ENCODE measurements at places on chromosomes 1 and 21.

DNA sequence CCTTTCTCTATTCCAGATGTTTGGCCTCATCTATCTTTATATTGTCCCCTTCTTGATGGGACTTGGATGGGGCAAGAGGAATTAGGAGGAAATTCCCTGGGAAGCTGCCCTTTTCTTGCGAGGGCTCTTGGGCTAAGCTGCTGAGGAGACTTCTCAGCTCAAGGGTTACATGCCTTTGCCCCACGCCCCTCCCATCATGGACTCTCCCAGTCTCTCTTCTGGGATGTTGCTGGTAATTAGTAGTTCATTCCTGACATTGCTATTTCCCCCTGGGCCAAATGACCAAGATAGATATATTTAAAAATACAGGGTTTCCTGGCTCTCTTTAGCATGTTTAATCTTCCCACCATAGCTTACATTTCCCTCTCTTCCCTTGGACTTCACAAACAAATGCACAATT is 90.6 kb upstream of the RALGPS2 start:
- DNase-seq, result no peak

DNA sequence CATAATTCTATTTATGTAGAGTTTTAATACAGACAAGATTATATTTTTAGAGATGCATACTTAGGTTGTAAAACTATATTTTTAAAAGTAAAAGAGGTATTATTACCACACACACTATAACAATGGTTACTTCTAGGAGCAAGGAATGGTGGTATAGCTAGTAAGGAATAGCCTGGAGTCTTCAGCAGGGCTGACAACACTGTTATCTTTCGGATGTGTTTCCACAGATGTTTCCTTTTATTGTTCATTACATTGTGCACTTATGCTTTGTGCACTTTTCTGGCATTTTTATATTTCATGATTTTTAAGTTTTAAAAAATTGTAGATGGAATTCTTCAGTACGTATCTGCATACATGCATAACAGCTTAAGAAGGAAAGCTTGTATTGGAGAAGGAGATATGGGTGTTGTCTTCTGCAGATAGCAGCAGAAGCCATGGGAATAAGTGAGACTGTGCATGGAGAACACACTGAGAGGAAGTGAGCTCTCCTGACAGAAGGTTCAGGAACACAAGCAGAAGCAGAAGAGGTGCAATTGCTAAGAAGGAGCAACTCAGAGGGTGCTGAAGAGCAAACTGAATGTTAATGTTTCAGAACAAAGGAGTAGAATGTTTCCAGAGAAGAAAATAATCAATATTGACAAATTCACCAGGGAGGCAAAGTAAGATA is 91.8 kb downstream of the UCHL5 start:
- no peak for DNase-seq

DNA sequence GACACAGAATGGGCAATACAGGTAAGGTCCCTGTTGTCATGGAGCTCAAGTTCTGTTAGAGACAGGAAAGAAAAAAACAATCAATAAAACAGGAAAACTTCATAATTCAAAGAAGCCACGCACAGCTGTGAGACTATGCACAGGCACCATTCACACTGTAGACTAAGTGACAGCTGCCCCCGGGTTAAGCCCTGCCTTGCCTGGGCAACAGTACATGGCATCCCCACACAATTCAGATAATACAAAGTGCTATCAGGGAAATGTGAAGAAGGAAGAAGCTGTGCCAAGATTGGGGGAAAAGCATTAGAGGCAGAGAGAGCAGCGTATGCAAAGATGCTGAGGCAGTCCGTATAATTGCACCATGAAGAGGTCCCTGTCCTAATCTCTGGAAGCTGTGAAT is 9.0 kb upstream of the KCNE2 start:
- no peak for DNase-seq

- DNase-seq, result no peak
These were observed 4.8 kb upstream of the CTRC start for GRCh38 chr1:15433471-15433870.

GRCh38 chr1:115138973-115139372 is 49.7 kb upstream of the TSPAN2 start:
- peak; percentile 82 for DNase-seq

GRCh38 chr1:230010603-230011332 is 56.3 kb upstream of the GALNT2 start:
- DNase-seq, result no peak

- DNase-seq, result no peak
These were observed 281.4 kb downstream of the AJAP1 start for GRCh38 chr1:4935807-4936206.

- no peak for DNase-seq
These were observed 813 bp upstream of the SFT2D2 start for GRCh38 chr1:168224991-168225390.

GRCh38 chr1:196001188-196001587 is 607.1 kb downstream of the KCNT2 start:
- no peak for DNase-seq

- no peak for DNase-seq
These were observed 2.4 kb downstream of the DTL start for GRCh38 chr1:212037900-212038299.

GRCh38 chr1:5504364-5504740 is 487.9 kb downstream of the NPHP4 start:
- DNase-seq, result no peak

- no peak for DNase-seq
These were observed 331.2 kb downstream of the PLPP3 start for GRCh38 chr1:56248138-56248537.

DNA sequence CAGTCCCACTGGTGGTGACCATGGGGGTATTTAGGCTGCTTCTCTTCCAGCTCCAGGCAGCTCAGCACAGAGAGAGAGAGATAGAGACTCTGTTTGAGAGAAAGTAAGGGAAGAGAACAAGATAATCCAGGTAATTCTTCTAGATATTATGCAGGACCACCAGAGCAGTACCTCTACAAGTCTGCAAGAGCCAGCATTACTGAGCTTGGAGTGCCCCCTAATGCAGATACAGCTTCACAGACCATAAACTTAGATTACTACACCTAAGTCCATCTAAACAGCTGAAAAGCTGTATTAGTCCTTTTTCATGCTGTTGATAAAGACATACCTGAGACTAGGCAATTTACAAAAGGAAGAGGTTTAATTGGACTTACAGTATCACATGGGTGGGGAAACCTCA is 570.3 kb downstream of the LRRIQ3 start:
- no peak for DNase-seq

GRCh38 chr1:61081144-61081685 is 1.1 kb upstream of the NFIA start:
- no peak for DNase-seq

DNA sequence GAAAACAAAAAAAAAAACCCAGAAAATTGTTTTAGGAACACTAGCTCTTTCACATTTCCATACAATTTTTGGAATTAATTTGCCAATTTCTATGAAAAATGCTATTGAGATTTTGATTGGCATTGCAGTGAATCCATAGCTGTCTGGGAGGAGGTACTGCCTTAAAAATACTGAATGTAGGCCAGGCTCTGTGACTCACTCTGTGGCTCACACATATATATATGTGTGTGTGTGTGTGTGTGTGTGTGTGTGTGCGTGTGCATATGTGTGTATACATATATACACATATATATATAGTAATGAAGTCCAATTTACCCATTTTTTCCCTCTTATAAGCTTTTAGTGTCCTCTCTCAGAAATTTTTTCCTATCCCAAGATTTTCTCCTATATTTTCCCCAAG is 214.2 kb upstream of the DMRTA2 start:
- DNase-seq, result no peak

DNA sequence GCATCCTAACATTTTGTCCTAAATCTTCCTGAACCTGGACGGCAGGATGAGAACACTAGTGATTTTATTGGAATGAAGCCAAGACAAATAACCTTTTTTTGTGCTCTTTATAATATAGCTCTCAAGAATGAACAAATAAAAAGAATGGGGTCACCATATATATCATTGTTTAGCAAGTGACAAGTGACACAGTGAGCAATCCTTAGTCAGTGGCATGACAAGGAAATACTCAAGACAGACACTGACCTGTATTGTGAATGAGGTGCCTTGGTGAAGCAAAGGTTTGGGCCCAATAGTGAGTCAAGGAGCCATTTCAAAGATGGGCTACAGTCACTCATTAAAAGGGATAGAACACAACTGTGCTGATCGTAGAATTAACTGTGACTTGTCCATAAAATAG is 35.7 kb downstream of the PTGFR start:
- DNase-seq, result no peak

DNA sequence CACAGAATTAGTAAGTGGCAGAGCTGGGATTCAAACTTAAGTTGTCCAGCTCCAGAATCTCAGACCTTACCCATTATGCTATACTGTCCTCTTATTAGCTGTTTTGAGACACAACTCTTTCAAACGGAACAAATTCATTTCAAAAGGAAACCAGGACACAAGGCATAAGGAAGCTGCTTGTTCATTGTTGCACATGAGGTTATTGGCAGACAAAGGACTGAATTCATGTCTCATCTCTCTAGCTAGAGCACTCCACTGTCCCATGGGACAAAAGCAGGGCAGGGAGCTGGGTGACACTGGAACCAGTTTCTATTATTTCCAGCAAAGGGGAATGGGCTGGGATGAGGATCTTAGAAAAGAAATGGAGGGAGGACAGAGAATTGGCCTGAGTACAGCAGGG is 26.4 kb downstream of the CHI3L2 start:
- DNase-seq, result no peak

- no peak for DNase-seq
These were observed 191.1 kb upstream of the TMEM51 start for GRCh38 chr1:14962407-14962806.

- DNase-seq, result peak; percentile 40
These were observed 12.7 kb downstream of the C1QB start for GRCh38 chr1:22665752-22666151.

- DNase-seq, result no peak
These were observed 333.9 kb upstream of the ADAMTS5 start for GRCh38 chr21:27300770-27301169.

DNA sequence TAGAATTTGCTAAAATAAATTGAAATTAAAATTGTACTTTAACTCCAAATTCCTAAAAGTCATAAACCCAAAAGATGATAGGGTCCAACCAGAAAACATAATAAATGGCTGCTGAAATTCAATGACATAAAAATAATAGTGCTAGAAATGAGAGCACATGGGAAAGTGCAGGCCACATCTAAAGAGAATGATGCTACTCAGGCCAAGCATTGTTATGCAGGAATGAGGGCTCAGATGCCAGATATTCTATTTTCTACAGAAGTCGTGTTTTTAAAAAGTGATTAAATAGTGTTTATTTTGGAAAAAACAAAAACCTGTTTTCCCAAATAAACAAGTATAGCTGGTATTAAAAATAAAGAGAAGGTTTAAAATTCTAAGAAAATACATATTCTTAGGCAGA is 234.4 kb downstream of the KCNT2 start:
- no peak for DNase-seq

DNA sequence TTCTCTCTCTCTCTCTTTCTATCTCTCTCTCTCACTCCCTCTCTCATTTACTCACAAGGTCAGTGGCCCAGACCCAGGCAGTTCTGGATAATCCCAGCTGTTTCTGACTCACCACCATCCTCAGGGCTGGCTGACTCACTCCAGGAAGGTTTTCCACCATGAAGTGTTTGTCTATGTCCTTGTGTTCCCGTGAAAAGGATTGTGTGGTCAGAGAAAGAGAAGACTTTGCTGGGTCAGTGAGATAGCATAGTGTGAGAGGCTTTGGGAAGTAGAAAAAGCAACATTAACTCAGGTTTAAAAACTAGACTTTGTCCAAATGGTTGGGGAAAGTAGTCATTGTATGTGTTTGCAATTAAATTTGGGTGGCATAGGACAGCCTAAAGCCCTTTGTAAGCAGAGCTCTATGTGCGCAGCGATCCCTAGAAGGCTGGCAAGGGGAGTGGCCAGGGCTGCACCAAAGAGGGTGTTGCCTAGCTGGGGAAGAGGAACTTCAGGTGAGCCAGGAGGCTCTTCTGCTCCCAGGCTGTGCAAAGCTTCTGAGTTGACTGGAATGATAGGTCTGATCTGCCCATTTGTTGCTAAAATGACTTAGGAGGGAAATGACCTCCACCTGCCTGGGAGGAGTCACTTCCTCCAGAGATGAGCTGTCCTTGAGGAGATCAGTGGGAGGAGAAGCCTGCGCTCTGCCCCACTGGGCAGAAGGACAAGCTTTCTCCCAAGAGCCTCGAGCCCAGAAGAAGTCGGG is 4.9 kb upstream of the CAPN2 start:
- peak; percentile 89 for DNase-seq

DNA sequence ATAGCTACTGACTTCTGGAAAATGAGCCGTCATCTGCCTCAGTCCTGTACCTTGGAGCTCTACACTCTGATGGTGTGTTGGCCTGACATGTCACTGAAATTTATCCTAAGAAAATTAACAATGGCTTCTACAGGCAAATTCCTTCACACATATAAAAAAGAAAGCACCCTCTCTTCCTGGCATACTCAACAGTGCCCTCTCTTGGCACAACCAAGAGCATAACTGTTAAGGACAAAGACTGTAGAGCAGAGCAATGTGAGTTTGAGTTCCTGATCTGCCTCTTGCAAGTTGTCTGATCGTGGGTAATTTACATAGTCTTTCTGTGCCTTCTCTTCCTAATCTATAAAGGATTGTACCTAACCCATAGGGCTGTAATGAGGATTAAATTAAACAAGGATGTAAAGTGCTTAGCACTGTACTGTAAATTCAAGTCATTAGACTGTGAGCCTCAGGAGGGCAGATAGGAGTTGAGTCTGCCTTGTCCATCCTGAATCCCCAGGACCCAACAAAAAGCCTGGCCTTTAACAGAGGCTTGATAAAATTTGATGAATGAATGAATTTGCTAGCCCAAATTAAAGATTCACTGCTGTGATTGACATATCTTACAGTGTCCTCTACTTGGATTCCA is 83.5 kb downstream of the SYF2 start:
- no peak for DNase-seq

DNA sequence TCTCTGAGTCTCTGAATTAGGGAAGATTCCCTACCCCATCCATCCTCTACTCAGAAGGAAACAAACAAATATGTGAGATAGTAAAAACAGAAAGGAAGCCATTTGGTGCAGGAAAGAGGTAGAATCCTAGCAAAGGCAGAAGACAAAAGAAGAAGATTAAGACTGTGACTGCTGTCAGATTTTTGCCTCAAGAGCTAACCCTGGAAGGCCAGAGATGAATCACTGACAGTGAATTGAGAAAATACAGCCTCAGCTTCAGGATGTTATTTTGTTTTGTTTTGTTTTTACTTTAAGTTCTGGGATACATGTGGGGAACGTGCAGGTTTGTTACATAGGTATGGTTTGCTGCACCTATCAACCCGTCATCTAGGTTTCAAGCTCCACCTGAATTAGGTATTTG is 31.7 kb downstream of the DSTYK start:
- no peak for DNase-seq

DNA sequence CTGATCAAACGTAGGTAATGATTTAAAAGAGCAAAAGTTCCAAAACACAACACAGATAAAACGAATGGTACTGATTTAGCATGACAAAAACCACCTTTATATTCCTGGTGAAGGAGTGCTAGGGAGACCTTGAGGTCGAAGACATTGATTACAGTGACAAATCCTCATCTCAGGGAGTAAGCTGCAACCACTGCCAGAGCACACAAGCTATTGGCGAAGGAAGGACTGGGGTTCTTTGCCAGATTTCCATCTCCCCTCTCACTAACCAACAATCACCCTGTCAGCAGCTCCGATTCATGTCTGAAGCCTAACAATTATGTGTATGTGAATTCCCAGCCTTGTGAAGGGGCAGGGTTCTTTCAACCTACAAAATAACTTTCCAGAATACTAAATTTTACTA is 40.2 kb upstream of the DMRTB1 start:
- DNase-seq, result no peak

- peak; percentile 15 for DNase-seq
These were observed 10.9 kb upstream of the EDN2 start for GRCh38 chr1:41495210-41495948.

Measured in NCI-H1092 treated with DMSO at 0.1 percent for 48 hours (cell line).